ENCODE measurements at places on chromosomes 2 and 18. TPM values are rescaled to one million over a fixed set of nuclear protein-coding genes. Genes with fewer than 3 reads are reported as not detected.

C2orf78 gene
- not detected for total RNA-seq

- H3K27me3 ChIP-seq: peaks cover 16% of the 10 kb centered on the region
- no peaks in the 10 kb centered on the region for H3K4me1 ChIP-seq
Measured at GRCh38 chr2:109528811-109529501, 84.8 kb downstream of the SEPTIN10 start.

DNA sequence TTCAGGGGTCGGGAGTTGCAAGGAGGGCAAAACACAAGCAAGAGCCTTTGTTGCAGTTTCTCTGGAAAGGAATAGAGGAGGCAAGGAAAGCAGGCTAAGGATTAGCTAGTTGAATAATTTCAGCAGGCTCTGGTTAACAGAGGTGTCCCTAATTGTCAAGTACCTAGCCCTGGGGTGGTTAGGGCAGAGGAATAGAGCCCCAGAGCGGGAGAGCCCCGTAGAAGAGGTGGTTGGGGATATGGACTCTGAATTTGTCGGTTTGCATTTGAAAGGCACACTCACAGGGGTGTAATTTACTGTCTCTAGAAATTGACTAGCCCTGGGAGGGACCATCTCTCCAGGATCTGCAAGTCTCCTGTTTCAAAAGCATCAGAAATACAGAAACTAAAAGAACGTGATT, 1030.2 kb downstream of the TMEM182 start:
- H3K36me3 ChIP-seq: peaks cover 1% of the 10 kb centered on the region
- H3K27me3 ChIP-seq: no peaks in the 10 kb centered on the region
- H3K4me1 ChIP-seq: no peaks in the 10 kb centered on the region
- DNase-seq: no peak
- no peak overlapping the region for H3K27ac ChIP-seq

SALL3 gene
- total RNA-seq: not detected

RUFY4 gene
- total RNA-seq: 1.9 TPM

GRCh38 chr2:40388161-40388560, 63.7 kb downstream of the SLC8A1 start:
- no peak overlapping the region for H3K27ac ChIP-seq
- no peaks in the 10 kb centered on the region for H3K27me3 ChIP-seq
- H3K4me3 ChIP-seq: no peak overlapping the region
- H3K4me1 ChIP-seq: no peaks in the 10 kb centered on the region

PCARE gene
- total RNA-seq: not detected

DNA sequence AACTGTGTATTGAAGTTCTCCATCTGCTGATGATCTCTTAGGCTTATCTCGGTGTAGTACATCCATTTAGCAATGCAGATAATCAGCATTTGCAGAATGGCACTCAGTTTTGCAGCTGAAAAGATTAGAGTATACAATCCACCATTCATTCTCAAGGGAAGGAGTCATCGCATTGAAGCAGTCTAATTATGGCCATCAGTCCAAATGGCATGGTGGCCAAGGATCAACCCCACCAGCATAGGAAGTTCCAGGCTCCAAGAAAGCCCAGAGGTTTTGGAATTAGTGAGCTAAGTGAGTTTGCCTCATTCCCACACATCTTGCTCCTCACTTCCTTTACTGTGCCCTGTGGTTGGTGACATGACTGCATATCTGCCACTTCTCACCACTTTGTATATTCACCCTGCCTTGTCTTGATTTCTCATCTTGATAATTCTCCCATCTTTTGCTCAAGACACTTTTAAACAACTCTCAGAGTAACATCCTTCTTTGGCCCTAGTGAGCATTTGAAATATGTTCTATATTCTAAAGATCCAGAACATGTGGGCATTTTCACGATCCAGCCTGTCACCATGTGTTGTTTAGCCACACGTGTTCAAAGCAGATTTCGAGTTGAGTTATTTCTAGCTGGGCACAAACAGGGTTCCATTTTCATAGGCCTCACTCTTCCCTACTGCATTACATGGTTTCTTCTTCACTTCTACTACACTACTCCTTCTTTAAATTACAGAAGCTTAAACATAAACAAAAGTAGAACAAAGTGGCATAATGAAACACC, 1119.8 kb downstream of the TSN start:
- H3K27me3 ChIP-seq: no peaks in the 10 kb centered on the region
- no peak overlapping the region for H3K27ac ChIP-seq
- DNase-seq: no peak
- no peaks in the 10 kb centered on the region for H3K36me3 ChIP-seq
- H3K4me1 ChIP-seq: no peaks in the 10 kb centered on the region
- H3K4me3 ChIP-seq: no peak overlapping the region

GRCh38 chr2:205764270-205764746, 82.0 kb downstream of the NRP2 start:
- DNase-seq: no peak
- H3K27me3 ChIP-seq: peaks cover 44% of the 10 kb centered on the region
- H3K27ac ChIP-seq: no peak overlapping the region
- peaks cover 11% of the 10 kb centered on the region for H3K4me1 ChIP-seq

- no peak overlapping the region for H3K27ac ChIP-seq
- DNase-seq: no peak
- H3K4me1 ChIP-seq: no peaks in the 10 kb centered on the region
- H3K27me3 ChIP-seq: peaks cover 4% of the 10 kb centered on the region
Measured at GRCh38 chr2:15733867-15734673, 142.4 kb downstream of the DDX1 start.

LYG2 gene
- not detected for total RNA-seq

ANKRD30BL gene
- total RNA-seq: not detected

DNA sequence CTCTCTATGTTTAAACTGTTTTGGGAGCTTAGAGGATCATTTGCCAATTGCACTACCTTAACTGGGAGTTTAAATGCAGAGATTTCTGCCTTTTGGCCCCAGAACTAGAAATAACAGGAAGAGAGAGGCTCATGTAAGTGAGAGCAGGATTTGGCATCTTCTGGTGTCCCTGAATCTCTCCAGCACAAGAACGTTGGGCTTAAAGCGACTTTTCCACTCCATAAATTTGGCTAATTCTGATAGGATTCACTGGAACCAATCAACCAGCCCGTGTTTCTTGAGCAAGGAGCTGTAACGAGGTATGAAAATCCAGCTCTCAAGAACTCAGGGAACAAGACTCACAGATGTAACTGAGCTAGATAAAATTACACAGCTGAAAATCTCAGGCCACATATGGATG, 181.0 kb downstream of the C1D start:
- H3K4me1 ChIP-seq: no peaks in the 10 kb centered on the region
- H3K27ac ChIP-seq: no peak overlapping the region
- H3K27me3 ChIP-seq: peaks cover 6% of the 10 kb centered on the region
- H3K36me3 ChIP-seq: no peaks in the 10 kb centered on the region

BCL11A gene
- total RNA-seq: 1.2 TPM

ANKRD62 gene
- total RNA-seq: not detected

DNA sequence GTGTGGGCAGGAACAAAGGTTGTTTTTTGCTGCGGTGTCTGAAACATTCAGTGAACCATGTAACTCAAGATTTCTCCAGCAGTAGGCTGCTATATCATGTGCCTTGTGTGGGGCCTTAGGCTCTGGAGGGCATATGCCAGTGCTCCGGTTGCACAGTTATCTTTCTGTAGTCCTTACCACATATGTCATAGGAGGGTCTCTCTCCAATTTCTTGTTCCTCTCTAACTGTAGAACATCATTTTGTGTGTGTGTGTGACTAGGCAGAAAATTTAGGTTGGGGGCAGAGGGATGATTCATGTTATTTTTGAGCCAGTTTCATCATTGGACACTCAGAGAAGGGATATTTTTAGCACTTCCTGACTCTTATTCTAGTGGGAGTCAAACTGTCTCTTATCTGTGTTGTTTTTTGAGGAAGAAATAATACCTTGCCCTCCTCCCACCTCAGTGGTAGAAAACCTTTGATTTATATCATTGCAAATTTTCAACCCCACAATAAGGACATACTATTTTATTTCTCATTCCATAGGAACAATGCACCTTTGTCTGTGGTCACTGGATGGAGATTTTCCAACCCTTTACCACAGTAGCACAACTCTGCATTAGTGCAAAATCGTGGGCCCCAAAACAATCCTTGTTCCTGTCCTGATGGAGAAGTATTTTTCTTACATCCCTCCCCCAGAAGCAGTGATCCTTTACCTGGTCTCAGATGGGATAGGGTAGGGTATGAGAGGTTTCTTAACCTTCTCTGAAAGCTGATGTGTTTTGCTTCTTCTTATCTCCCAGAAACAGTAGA, 113.9 kb downstream of the CCDC74A start:
- H3K27ac ChIP-seq: no peak overlapping the region
- no peaks in the 10 kb centered on the region for H3K4me1 ChIP-seq
- no peak for DNase-seq
- peaks cover 47% of the 10 kb centered on the region for H3K27me3 ChIP-seq
- H3K4me3 ChIP-seq: no peak overlapping the region
- no peaks in the 10 kb centered on the region for H3K36me3 ChIP-seq
